NCI-H1092 (cell line): ENCODE measurements at places on chromosomes 1 and 21.

GRCh38 chr1:14003552-14003951, 303.6 kb downstream of the PRDM2 start:
- no peak for DNase-seq

GRCh38 chr1:23776217-23776616, 2.0 kb upstream of the PITHD1 start:
- no peak for DNase-seq

DNA sequence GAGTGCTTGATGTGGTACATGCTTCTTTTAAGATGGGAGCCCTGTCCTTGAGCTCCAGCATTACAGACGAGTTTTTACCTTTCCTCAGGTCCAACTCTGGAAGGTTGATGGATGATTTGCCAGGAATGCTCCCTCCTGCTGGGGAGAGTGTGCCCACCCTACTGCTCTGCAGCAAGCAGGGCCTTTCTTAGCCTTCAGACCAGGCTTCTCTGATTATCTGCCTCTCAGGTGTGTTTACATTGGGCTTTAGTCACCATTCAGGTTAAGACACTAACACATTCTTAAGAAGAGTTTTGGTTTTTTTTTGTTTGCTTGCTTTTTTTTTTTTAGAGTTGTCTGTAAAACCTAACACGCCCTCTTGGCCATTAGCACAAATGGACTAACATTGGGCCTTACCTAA, 301.8 kb downstream of the KCNT2 start:
- DNase-seq, result no peak

- no peak for DNase-seq
These were observed 180.7 kb downstream of the ZNF326 start for GRCh38 chr1:90175490-90176167.

- DNase-seq, result no peak
These were observed 60.5 kb downstream of the TAS1R2 start for GRCh38 chr1:18798946-18799345.

DNA sequence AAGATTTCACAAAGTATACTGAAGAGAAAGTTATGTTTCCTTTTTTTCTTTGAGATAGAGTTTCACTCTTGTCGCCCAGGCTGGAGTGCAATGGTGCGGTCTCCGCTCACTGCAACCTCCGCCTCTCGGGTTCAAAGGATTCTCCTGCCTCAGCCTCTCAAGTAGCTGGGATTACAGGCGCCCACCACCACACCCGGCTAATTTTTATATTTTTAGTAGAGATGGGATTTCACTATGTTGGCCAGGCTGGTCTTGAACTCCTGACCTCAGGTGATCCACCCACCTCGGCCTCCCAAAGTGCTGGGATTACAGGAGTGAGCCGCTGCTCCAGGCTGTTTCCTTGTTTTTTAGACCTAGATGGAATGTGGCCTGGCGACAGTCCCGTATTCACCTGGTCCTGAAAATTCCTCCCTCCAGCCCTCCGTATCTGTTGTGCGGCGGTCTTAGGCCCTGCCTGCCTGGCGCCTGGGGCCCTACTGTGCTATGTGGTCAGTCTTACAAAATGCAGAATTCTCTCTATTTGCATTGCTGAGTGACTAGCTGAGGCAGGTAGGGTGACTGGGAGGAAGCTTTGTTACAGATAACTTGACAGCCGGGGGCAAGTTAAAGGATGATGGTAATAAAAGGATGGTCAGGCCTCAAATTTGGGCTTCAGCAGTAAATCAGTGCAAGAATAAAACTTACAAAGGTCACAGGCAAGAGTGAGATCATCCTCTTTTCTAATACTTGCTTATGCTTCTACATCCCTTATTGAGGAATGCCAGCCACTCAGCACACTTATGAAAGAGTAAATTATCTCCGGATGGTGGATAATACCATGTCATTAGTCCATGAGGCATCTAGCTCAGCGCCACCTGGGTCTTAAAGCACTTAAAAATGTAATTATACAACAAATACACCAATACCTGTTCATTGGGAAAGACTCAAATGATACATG, 30.3 kb downstream of the PARK7 start:
- DNase-seq, result no peak

DNA sequence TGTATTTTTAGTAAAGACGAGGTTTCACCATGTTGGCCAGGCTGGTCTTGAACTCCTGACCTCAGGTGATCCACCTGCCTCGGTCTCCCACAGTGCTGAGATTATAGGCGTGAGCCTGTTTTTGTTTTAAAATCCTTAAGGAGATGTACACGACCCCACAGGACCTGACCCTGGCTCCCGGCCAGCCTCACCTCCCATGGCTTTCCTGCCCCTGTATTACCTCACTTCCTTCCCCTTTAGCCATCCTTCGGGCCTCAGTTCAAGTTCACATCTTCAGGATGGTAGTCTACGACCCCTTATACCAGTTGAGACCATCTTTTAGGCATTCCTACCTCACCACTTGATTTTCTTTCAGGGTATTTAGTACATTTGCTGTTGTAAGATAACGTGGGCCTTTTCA, 36.3 kb downstream of the TCP10L start:
- DNase-seq, result no peak

GRCh38 chr1:110425612-110426152, 18.2 kb upstream of the LAMTOR5 start:
- peak; percentile 27 for DNase-seq

DNA sequence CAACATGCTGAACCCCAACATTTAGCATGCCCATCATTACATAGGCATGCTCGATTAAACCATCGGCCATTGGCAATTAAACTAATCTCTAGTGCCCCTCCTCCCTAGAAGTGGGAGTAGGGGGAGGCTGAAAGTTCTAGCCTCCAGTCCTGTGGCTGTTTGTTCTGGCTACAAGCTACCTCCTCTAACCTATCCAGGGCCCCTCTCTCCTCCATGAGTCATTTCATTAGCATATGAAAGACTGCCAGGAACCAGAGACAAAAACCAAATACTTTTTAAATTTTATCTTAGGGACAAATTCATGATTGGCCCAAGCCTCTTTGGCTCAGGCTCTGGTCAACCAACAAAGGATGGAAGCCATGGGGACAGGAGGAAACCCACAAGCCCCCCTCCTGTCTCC, 231.1 kb downstream of the CACNA1E start:
- DNase-seq, result no peak

DNA sequence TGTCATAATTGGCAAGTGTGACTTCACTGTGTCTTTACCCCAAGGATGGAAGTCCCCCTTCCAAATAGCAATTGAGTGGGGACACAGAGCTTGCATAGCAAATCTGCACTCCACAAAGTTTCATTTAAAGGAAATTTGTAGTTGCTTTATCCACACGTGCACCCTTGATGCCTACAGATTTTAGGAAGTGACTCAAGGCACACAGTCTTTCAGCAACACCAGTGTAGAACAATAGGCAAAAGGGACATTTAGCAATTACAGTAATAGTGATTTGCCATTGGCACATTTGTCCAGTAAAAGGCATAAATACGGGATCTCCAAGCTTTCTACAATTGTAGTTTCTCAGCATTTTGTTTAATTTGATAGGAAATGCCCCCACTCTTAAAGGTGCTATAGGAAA, 43.4 kb upstream of the KAZN start:
- DNase-seq, result no peak

GRCh38 chr1:109890115-109890953, 20.3 kb upstream of the CSF1 start:
- no peak for DNase-seq

DNA sequence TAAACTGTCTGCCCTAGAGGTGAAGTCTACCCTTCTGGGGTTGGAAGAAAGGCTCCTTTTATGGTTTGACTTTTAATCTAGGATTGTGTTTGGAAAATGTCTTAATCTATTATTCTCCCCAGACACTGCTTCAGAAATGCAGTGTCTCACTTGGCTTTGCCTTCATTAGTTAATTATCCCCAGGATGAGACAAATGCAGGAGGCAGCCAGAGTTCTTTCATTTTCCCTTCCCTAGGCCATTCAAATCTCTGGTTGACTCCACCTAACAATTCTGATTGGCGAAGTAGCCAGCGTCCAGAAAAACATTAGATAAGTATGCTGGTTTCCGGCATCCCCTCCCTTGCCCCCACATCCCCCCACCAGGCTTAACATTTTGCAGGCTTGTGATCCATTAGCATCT, 325.8 kb upstream of the PBX1 start:
- DNase-seq, result no peak
